ENCODE measurements at places on chromosomes 6 and 20.

DNA sequence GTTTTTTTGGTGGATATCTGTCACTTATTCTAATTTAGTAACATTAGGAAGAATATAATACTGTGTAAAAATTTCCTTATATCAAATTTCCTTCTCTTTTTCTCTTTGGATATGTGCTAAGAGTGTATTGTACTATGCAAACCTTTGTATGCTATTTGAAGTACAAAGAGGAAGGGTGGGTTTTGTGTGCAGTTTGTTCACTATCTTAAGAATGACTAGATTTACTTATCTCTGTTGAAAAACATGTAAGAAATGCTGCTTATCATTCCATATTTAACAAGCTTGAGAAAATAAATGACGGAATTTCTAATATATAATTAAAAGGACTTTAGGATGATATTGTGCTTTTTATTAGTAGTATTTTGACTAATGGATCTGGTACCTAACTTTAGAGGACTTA, 13.1 kb downstream of the CD2AP start:
- DNase-seq, result no peak

- no peak for DNase-seq
Measured at GRCh38 chr6:43124481-43124880, 46.6 kb upstream of the SRF start.

DNA sequence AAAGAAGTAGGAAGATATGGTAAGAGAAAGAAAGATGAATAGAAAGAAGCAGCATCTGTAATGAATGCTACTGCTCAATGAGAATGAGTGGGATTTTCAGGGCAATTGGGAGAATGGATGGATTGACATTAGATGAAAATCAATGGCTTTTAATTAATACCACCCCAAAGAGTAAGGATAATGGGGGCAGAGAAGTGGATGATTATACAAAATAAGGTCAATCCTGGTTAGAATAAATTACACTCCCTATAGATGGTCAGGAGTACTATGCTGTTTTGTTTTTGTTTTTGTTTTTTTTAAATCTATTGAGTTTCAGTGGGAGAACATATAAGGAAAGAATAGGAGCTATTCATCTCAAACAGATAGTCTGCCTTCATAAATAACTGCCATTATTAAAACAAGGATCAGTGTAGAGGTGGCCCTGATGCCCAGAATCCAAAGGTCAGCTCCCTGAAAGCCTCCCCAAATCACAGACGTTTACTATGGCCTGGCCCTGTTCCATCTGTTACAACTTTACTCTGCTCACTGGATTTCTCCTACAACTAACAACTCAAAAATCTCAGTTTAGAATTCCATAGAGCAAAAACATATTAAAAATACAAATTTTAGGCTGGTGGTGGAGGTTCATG, 535.4 kb upstream of the NRSN1 start:
- no peak for DNase-seq

GRCh38 chr6:110613356-110613755, 136.9 kb upstream of the SLC22A16 start:
- DNase-seq, result no peak

DNA sequence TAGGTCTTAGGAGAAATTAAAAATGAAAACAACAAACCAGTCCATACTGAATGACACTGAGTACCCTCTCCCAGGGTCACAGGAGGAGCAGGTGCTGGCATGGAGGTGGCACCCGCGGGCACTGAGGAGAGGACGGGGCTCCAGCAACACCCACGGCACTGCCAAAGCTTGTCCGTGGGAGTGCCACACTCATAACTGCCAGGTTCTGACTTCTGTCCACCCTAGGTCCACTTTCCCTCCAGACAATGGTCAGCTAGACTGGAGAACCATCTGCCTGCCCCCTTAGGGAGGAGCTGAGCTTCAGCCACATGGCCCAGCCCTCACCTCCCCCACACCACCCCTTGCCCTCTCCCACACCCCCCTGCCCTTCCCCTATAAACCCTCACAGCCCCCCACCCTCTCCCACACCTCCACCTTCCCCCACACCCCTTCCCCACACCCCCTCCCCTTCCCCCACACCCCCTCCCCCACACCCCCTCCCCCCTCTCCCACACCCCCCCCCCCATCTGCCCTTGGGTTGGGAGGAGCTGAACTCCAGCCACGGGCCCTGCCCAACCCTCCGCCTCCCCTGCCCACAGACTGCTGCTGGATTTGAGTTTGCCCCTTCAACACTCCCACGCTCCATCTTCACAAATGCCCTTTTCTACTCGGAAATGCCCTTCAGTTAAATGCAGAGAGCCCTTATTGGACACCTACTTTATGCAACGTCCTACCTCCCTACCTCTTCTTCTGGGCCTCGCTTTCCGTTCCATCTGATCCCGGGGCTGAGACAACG, 129.6 kb downstream of the TAF4 start:
- DNase-seq, result no peak

DNA sequence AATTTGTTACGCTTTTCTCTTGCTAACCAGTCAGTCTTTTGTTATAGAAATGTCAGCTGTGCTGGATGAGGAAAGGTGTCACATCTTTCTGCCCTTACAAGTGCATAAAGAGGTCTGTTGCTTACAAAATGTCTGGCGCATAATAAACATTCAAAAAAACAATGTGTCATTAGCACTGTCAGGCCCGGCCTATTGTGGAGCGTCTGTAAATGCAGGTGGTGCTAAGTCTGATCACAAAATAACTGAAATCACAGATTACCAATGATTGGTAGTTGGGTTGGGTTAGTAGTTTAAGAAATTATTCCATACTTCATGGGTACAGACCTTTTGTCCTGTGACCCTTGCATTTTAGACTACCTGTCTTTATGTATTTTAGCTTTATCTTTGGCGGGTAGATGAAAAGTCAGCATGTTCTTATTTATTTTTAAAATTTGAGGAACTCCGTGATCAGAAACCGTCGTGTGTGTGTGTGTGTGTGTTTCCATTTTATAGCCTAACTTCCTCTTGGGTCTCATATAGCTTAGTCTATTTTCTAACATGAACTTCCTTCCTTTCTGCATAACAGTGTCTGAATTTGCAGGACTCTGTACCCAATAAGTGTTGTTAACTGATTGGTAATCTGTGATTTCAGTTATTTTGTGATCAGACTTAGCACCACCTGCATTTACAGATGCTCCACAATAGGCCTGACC, 88.1 kb upstream of the IFNGR1 start:
- no peak for DNase-seq

DNA sequence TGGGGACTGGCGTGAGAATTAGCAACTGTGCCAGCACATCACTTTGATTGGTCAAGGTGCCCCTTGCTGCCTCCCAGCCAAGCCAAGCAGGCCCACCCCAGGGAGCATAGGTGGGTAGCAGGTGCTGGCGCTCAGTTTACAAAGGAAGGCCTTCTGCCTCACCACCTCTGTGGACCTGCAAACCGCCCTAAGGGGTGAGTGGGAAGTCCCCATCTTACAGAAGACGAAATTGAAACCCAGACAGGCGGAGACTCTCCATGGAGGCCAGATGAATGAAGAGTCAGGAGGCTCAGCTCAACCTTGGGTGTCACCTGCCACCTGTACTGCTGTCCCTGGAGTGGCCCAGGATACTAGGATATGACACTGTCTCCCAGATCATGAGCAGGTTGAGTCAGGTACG, 21.5 kb upstream of the MAS1L start:
- DNase-seq, result no peak

GRCh38 chr20:57433657-57434389, 42.6 kb downstream of the RBM38 start:
- no peak for DNase-seq

DNA sequence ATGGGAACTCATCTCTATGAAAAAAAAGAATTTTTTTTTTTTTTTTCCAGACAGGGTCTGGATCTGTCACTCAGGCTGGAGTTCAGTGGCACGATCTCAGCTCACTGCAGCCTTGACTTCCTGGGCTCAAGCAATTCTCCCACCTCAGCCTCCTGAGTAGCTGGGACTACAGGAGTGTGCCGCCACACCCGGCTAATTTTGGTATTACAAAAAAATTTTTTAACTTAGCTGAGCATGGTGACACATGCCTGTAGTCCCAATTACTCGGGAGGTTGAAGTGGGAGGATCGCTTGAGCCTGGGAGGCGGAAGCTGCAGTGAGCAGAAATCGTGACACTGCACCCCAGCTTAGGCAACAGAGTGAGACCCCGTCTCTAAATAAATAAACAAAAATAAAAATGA, 7.5 kb downstream of the DEF6 start:
- no peak for DNase-seq

DNA sequence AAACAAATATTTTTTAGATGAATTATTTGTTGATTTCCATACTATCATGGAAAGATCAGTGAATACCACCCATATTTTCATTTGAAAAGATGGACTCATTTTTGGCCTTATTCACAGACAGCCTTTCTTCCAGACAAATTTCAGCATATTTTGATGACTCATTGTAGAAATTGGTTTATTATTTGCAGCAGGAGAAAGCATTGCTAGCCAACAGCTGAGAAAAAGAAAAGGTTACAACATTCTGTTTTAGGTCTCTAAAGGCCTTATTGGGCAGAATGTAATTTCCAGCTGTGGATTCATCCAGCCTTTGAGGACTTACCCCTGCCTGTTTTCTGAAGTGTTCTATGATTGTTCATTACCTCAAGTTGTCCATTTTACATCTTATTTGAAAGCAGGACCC, 201.9 kb downstream of the PLCB4 start:
- DNase-seq, result no peak

- peak; percentile 50 for DNase-seq
Measured at GRCh38 chr6:29702519-29703103, 20.6 kb upstream of the HLA-F start.

DNA sequence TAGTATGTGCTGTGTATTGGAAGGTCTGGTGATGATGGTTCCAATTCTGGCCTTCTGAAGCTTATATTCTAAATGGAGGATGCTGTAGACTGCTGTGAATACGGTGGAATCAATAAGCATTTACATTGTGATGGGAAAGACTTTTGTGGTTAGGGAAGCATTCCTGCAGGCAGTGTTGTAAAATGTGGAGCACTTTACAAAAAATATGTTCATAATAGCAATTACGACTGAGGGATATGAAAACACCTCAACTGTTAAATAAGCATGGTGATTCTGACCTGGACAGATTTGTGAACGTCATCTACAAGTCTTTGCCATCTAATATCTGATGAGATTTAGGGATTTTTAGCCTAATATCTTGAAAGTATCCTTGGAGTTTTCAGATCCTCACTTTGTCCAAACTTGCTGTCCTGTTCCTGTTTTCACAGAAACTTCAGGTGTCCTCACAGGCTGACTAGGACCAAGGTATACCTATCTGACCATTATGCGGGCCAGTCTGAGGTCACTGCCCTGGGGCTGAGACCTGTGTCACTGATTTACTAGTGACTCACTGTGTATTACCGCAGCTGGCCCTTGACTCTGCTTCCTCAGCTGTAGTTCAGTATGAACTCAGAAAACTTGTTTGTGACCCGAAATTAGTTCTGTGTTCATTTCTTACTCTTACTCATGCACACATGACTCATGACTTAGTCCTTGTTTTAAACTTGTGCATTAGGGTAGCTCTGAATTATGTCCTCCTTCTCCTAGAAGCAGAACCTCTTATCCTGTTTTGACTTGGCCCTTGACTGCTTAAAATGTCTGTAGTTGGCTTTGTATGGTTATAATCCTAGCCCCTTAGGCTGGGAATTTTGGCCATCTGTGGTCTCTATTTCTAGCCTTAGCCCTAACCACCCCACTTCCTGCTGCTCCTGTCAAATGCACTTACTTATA, 343.0 kb downstream of the CDKAL1 start:
- peak; percentile 2 for DNase-seq

- no peak for DNase-seq
Measured at GRCh38 chr6:19578481-19578880, 258.7 kb upstream of the ID4 start.

DNA sequence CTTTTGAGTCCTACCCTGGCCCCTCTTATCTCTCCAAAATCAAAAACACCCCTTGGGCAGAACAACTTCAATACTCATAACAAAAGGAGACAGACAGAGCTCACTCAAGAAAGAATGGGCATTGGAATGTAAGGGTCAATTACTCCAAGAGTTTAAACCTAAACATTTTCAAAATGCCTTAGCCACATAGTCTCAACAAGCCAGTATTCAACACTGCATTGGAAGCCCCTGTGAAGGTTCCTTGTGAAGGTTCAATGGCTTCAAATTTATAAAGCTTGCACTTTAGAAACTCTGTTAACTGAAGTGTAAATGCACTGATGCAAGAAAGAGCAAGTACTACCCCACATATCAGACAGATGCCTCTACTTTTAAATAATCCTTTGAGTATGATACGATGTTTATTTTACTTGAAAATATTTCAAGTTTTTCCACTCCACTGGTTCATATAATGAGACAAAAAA, 139.1 kb upstream of the LAMP5 start:
- DNase-seq, result no peak

- DNase-seq, result no peak
Measured at GRCh38 chr20:20405623-20406022, 37.7 kb downstream of the INSM1 start.

DNA sequence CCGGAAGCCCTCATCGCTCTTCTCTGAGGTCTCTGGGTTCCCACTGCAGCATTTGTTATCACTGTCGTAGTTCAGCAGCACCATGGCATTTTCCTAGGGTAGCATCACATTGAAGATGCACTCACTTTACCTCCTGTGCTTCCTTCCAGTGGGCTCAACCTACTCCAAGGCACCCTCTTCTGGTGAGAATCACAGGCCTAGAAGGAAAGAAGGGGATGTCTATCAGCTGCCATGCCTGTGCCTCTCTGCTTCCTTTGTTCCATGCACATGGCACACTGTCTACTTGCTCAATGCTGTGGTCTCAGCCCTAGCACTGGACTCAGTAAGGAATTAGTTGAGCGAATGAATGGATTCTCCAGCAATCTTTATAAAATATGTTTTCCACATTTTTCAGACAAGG, 22.6 kb downstream of the CST4 start:
- DNase-seq, result no peak

DNA sequence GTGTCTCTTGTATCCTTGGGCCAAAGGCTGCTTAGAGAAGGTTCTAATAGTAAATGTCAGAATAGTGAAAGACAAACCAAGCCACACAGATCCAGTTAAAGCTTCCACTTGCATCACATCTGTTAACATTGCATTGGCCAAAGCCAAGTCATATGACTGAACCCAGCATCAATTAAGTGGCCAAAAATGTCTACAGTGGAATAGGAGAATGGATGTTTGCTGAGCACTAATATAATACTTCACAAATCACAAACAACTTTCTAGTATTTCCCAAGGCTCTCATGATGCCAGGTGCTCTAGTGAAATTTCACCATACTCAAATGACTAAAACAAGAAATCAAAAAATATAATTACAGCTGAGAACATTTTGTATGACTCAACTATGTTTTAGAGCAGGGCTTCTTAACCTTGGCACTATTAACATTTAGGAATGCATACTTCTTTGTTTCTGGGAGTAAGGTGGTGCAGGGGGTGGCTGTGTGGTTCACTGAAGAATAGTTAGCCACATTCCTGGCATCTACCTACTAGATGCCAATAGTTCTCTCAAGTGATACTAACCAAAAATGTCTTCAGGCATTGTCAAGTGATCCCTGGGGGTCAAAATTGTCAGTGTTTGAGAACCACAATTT, 148.0 kb upstream of the SPTLC3 start:
- DNase-seq, result no peak

DNA sequence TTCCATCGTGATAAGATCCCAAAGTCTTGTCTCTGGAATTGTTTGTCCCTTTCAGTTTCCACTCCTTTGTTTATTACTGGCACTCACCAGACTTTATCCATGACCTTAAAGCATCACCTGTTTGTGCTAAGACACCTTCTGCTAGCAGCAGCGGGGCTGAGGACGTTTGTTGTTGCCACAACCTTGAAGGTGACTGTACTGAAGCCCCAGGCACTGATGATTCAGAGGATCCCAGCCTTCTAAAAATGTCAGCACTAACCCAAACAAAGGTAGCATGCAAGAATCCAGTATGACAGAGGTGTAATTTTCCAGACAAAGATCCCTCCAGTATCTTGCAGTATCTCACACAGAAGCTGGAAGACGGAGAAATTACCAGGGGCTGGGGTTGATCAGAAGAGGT, 28.9 kb upstream of the SMIM8 start:
- no peak for DNase-seq
